ENCODE measurements at places on chromosomes 1 and 21.

GRCh38 chr1:244761279-244761678 lies 74.2 kb upstream of the COX20 start:
- no peak for DNase-seq

- DNase-seq, result peak; percentile 96
Observed at GRCh38 chr1:62436039-62436465, 797 bp upstream of the USP1 start.

- no peak for DNase-seq
Observed at GRCh38 chr1:38083541-38083940, 36.9 kb upstream of the POU3F1 start.

- no peak for DNase-seq
Observed at GRCh38 chr1:21916447-21917238, 20.5 kb downstream of the HSPG2 start.

GRCh38 chr1:4152266-4152665 lies 252.2 kb upstream of the C1orf174 start:
- DNase-seq, result no peak

DNA sequence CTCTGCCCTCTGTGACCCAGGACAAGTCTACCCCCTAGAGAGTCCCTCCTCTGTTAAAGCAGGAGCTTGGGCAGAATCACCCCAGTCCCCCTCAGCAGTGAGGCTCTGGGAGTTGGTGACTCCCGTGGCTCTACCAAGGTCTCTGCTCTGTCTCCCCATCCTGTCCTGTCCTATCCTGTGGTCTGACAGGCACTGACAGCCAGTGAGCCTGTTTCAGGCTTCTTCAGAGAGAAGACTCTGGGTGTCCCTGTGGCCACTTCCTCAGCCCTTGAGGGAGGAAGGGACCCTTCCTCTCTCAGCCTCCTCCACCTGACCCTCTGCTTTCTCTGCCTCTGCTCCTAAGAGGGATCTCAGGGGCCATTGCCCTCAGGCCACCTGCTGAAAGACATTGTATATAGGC lies 148.7 kb downstream of the FCRL5 start:
- no peak for DNase-seq

DNA sequence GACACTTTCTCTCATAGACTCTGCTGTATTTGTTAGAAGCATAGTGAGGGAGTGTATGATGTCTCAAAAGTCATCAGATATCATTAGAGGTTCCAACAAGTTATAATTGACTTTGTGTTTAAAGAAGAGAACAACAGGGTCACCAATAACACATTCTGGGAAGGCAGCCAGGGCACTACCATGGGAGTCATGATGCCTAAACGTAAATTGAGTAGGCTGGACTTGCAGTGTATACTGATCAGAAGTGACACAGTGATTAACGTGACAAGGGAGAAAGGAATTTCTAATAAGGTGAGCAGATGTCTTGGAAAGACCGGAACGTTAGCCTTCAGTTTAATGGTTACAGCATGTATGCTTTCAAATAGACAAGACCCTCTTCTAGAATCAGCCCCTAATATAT lies 973.2 kb downstream of the NCAM2 start:
- no peak for DNase-seq

DNA sequence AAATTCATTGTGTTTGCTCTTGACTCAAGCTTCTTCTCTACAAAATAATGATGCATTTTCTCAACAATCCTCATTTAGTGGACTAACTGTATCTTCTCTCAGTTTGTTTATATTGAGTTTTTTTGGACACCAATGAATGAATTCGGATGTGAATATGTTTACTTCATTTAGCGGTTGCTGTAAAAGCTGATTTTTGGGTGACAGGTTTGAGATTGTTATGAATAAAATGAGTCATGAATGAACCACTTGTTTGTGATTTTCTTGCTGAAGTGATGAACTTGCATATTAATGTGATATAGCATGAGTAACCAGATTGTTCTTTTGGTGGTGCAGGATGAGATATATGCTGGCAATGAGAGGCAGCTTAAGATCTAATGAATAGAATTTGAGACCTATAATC lies 3.1 kb downstream of the DNM3 start:
- no peak for DNase-seq

Data from effector CD4-positive, alpha-beta T cell (primary cell).